ENCODE measurements at places on chromosomes 6 and 20.

DNA sequence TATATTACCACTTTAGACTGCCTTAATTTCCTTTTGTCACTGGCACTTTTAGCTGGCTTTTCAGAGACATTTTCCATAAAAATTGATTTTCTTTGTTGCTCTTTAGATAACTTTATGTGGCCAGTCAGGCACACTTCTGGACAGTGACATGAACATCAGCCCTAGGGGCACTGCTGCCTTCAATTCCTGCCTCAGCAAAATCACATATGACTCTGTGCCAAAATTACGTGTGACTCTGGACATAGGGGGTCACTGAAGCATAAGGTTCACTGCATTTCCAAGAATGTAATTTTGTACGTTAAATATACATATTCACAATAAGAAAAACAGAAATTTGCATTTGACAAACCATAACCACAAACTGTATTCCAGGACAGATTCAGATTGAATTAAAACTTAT is 66.5 kb downstream of the ESF1 start:
- DNase-seq = no peak

- no peak for DNase-seq
Measured at GRCh38 chr20:38985603-38986170, 23.5 kb downstream of the DHX35 start.

DNA sequence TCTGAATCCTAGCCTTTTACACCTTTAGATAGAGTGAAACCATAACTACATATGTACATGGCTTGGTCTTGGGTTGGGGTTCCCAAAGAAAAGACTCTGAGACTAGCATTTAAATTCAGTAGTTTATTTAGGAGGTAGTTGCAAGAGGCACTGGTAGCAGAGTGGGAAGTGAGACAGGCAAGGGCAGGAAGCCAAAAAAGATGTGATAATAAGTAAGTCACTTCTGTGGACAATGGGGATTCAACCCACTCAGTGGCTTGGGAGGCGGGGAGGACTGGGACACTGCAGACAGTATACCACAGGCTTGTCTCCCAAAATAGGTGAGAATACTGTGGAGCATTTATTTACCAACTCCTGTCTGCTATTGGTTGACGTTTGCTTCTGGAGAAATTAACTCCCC is 131.9 kb downstream of the SLC24A3 start:
- DNase-seq = no peak

GRCh38 chr20:31505903-31506302 is 8.3 kb upstream of the HM13 start:
- no peak for DNase-seq

DNA sequence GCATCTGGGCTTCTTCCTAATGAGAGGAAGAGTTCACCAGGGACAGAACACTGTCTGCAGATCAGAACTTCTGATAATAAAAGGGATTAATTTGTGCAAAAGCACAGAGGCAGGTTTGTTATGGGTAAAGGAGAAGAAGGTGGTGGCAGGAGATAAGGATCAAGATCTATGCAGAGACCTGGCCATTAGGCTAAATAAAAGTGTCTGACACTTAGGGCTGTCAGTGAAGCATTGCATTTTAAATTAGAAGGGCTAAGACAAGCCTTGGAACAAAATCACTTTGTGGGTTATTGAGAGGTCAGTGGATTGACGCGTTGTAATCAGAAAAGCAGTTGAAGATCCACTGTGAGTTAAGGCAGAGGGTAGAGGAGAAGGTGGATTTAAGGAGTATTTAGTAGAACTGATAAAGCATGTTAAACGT is 76.8 kb downstream of the MAP3K4 start:
- no peak for DNase-seq

DNA sequence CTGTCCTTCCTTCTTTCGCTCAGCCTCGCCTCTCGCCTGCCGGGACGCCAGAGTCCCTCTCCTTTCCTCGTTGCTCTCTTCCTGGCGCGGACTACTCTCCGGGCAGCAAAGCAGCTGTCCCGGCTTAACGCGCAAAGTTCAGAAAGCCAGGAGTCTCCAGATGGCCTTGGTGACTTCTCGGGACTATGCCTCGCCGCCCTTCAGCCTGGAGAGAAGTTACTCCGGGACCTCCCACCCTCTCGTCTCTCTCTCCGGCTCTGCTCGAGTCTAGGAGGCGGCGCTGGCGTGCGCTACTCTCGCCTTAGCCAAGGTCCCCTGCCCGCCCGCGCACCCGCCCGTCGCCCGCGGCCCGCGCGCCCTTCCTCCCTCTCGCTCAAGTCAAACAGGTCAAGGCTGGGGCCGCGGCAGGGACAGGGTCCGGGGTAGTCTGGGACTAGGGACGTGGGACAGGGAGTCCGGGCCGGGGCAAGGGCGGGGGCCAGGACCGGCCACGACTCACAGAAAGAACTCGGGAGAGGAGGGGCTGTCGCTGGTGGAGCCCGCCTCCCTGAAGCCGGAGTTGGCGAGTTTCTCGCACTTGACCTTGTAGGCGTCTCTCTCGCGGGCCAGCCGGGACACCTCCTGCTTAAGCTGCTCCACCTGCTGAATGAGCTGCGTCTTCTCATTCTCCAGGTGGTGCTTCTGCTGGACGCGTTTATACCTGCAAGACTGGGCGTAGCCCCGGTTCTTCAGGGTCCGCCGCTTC is 1.5 kb downstream of the MAFB start:
- DNase-seq = no peak

DNA sequence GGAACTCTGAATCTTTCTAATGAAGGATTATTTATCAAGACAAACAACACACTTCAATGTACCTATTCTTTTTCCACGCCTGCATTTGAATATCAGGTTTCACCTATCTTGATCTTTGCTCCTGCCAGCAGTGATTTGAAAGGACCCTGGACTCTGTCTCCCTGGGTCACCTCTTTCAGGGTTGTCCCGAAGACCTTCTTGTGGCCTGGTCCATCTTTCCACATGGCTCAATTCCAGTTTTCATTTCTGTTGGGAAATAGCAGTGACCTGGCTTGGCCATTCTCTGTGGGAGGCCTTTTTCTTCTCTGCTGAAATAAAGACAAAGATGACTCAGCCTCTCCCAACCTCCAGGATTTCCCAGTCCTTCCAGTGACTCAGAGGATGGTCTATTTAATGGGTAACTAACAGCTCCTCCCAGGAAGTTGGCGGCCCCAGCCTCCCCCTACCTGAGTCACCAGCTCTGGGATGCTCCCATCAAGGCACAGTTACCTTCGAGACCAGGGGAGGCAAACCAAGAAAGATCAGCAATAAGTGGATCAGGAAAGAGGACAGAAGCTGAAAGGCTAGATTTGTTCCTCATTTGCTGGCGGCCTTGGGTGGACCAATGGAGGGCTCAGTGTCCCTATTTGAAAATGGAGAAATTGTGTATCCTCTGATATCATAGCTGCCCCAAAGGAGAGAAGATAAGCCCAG is 120.2 kb upstream of the RNF24 start:
- no peak for DNase-seq

DNA sequence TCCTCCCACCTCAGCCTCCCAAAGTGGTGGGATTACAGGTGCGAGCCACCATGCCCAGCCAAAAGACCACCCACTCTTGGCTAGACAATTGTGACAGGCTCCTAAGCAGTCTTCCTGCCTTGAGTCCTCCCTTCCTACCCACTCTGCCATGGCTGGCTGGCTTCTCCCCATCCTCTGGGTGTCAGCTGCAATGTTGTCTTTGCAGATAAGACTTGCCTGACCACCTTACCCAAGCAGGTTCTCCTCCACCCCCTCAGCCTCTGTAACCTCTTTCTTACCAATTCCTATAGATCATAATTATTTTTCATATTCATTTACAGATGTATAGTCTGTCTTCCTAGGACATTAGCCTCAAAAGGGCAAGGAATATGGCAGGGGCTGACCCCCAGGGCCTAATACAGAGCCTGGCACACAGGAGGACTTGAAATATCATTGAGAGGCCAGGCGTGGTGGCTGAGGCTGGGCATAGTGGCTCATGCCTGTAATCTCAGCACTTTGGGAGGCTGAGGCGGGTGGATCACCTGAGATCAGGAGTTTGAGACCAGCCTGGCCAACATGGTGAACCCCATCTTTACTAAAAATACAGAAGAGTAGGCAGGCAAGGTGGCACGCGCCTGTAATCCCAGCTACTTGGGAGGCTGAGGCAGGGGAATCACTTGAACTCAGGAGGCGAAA is 28.7 kb upstream of the SPAG4 start:
- DNase-seq = no peak

DNA sequence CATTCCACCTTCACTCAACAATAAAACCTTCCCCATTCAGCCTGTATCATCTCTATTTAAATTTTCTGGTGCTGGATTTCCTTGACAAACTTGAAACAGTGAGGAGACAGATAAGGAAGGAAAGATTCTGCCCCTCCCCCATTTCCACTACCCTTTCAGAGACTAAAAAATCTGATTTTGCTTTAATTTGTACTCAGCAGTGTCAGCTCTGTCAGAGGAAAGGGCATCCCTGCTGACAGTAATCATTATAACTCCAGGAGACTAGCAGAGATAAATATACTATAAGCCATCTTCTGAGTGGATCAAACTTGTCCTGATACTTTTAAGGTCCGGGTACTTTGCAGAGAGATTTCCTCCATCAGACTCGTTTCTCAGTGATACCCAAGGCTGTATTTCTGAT is 155.6 kb downstream of the SAMD5 start:
- DNase-seq = no peak

All from stimulated activated CD8-positive, alpha-beta memory T cell treated with anti-CD3 and anti-CD28 coated beads, Interleukin-7, amount 100 ng/mL, for 1 hour (primary cell).